Fibroblast of the conjunctiva (primary cell): ENCODE measurements at places on chromosomes 4 and X.

DNA sequence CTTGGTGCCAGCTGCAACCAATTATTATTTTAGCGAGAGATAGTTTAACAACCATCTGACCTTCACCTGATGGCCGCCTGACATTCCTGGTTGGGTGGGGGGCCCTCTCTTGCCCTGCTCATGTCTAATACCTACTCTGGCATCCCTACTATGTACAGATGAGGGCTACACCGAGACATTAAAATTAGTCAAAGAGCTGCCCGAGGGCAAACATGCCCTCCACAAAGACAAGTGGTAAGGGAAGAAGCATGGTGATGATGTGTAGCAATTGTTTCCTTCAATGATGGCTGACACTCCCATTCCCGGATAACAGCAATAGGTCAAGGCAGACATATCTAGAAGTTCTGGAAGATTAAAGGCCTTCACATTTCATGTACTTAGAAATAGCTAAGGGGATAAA, 49.6 kb downstream of the MAP7D3 start:
- DNase-seq, result no peak

- no peak for DNase-seq
These were observed 126.9 kb upstream of the CBR4 start for GRCh38 chr4:169136796-169137557.

DNA sequence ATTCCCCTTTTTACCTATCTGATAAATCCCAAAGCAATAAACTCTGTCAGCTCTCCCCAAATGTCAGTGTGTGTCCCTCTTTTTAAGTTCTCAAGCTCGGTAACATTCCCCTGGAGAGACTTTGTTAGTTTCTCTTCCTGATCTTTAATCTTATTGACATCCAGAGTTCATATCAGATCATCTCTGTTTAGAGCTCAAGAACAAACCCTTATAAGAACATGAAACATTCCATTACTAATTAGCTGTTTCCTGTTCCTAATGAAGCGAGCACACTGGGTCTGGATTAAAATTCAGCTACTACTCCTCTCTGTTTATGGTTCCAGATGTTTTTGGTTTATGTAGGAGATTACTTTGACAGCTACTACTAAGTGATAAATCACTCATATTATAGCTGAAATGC, 681.5 kb downstream of the DACH2 start:
- DNase-seq, result no peak

GRCh38 chr4:108811486-108811885, 48.6 kb upstream of the ETNPPL start:
- no peak for DNase-seq

- no peak for DNase-seq
These were observed 876.2 kb upstream of the HS3ST1 start for GRCh38 chr4:12304905-12305304.
